ENCODE measurements at places on chromosomes 12 and 14.

GRCh38 chr12:101855364-101855884, 22.0 kb upstream of the DRAM1 start:
- DNase-seq = no peak

- no peak for DNase-seq
Observed at GRCh38 chr12:88579161-88579517, 1.1 kb downstream of the KITLG start.

DNA sequence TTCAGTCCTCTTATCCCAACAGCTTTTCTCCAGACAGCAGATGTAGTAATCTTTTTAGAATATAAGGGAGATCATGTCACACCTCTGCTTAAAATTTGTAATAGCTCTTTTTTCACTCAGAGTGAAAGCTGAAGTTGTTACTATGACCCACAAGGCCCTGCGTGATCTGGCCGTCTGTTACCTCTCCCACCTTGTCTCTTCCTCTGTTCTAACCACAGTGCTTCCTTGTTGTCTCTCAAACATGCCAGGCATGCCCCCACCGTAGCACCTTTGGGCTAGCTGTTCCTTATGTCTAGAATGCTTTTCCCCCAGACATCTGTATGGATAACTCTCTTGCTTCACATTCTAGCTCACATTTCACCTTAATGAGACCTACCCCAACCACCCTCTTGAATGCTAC, 6.5 kb downstream of the NECAP1 start:
- DNase-seq = no peak

GRCh38 chr12:105698075-105698474, 367.6 kb downstream of the C12orf75 start:
- no peak for DNase-seq

GRCh38 chr12:109618082-109618481, 44.5 kb downstream of the MVK start:
- DNase-seq = no peak

- no peak for DNase-seq
Observed at GRCh38 chr14:94355191-94355794, 32.2 kb upstream of the SERPINA6 start.

DNA sequence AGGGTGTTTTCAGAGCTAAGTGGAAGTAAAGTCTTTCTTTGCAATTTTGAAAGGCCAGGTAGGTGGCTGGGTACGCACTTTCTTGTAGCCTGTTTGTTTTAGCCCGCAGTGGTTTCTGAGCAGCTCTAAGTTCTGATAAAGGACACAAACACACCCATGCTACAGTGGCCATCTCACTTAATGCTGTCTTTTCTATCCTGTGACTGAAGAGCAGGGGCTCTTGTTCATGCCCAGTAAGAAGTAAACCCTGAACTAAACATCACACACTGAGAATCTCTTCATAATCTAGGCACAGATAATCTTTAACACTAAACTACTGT, 427.2 kb downstream of the RAD51B start:
- no peak for DNase-seq

DNA sequence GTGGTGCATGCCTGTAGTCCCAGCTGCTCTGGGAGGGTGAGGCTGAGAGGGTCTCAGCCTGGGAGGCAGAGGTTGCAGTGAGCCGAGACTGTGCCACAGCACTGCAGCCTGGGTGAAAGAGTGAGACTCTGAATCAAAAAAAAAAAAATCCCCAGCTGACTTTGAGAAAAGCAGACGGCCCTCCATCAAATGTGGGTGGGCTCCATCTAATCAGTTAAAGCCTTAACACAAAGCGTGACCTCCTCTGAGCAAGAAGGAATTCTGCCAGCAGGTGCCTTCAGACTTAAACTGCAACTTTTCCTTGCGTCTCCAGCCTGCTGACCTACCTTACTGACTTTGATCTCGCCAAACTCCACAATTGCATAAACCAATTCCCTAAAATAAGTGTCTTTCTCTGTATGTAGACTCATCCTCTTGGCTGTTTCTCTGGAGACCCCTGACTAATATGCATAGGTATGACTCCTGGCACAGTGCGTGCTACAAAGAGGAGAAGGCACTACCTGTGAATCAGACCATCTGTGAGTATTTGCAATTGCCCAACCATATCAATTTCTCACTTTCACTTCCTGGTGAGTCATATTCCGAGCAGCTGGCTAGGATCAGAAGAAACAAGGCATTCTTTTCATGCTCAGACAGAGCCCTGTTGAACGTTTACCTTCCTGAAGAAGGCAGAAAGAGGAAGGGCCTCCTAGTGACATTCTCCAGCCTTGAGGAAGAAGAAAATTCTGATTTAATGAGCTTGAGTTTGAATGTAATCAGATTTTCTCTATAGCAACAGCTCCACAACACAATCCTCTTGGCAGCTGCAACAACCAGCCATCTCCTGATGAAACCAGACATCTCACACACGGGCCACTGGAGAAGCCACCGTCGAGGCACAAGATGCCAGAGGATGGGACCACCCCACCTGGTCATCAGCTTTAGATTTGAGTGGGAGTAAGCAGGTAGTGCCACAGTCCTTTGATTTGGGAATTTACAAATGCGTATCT, 54.3 kb downstream of the CLMN start:
- no peak for DNase-seq

- DNase-seq = no peak
Observed at GRCh38 chr12:118302053-118302452, 70.7 kb downstream of the TAOK3 start.

- DNase-seq = no peak
Observed at GRCh38 chr12:58306266-58307000, 365.1 kb downstream of the ATP23 start.

DNA sequence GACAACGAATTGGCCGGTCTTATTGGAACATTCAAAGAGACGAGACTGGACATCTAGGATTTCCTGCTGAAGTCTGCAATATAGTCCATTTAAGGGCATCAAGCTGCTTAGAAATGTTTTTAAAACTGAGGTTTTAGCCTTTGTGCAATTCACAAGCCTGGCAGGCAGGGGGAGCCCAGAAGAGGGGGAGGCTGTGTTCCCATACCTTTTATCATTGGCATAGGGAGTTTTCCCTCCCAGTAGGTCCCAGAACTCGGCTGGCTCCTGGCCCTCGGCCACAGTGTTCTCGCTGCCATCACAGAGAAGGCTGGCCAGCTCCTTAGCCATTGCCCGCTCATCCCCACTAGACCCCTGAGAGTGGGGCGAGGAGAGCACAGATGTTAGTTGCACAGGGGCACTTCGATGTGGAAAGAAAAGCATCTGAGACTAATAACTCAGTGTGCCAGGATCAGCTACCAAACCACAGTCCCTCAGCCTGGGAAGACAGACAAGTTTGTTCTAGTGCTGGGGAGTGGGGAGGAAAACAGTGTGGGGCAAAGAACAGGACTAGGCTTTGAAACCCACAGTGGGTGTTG, 15.1 kb downstream of the AVIL start:
- no peak for DNase-seq

GRCh38 chr12:24510581-24511125, 438.2 kb downstream of the BCAT1 start:
- no peak for DNase-seq

DNA sequence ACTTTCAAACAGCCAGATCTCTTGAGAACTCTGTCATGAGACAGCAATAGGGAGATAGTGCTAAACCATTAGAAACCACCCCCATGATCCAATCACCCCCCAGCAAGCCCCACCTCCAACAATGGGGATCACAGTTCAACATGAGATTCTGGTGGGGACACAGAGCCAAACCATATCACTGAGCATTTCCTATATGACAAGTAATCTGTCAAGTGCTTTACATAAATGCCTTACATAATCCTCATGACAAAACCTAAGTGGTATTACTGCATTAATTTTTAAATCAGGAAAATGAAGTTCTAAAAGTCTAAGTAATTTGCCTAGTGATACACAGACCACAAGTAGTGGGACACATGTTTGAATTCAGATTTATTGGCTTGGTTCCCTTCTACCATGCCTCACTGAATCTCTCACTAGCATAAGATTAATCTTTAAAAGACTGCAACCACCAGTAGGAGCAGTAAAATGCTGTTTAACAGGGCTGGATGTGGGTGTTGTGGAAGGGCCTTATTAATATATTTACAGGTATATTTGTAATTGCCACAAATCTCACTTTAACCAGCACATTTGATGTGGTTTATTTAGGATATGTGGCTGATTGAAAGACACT, 323.1 kb upstream of the FBXO33 start:
- DNase-seq = no peak

GRCh38 chr12:84136862-84137367, 775.7 kb downstream of the SLC6A15 start:
- DNase-seq = no peak

GRCh38 chr12:68199127-68199526, 26.5 kb downstream of the IL26 start:
- no peak for DNase-seq

- no peak for DNase-seq
Observed at GRCh38 chr14:101477648-101478047, 83.6 kb upstream of the DIO3 start.

GRCh38 chr12:6071589-6071988, 52.9 kb downstream of the VWF start:
- DNase-seq = no peak

GRCh38 chr14:104118006-104118844, 20.2 kb upstream of the KIF26A start:
- no peak for DNase-seq

- DNase-seq = no peak
Observed at GRCh38 chr12:59744564-59744963, 148.7 kb downstream of the SLC16A7 start.

GRCh38 chr12:14893506-14894250, 8.0 kb upstream of the MGP start:
- no peak for DNase-seq

GRCh38 chr12:122399592-122400373, 22.7 kb downstream of the CLIP1 start:
- peak; percentile 5 for DNase-seq

DNA sequence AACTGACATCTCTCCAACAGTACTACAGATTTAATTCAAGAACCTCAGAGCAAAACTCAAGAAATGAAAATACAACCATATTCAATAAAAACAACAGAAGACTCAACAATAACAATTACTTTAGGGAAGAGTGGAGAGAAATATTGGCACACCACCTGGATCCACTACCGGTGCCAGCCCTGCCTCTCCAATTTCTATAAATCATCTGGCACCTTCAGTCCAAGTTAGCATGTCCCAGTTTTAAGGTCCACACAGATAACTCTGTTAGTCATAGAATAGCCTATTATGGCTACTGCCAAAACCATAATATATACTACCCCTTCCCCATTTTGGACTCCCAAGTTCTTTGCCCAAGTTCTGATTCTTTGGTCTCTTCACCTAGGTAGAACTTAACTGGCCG, 69.9 kb upstream of the PSMA6 start:
- no peak for DNase-seq

- no peak for DNase-seq
Observed at GRCh38 chr12:57226588-57227314, 2.8 kb upstream of the SHMT2 start.

- no peak for DNase-seq
Observed at GRCh38 chr14:20568393-20568792, 7.5 kb upstream of the RNASE9 start.

- no peak for DNase-seq
Observed at GRCh38 chr14:69580009-69580577, 5.4 kb upstream of the CCDC177 start.

DNA sequence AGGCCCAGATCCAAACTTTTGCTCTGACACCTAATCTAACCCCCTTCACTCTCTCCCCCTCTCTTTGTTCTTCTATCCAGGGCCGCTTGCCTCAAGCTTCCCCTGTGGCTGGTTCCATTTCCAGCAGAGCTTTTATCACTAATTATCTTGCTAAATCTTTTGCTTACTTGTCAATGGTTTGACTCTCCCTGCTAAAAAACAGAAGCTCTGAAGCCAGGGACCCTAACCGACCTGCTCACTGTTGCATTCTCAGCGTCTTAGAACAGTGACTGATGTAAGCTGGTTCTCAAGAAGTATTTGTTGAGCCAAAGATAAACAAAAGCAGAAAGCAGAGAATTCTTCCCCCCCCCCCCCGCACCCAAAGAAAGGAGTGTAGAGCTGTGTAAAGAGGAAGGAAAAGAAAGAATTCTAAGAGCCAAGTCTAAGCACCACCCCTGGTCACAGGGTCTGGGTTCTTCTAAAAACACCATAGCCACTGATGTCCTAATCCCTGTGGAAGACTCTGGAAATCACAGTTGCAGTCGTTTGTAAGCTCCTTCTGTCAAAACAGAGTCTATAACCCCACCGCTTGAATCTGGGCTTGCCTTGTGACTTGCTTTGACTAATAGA, 385.8 kb downstream of the MED13L start:
- DNase-seq = no peak

DNA sequence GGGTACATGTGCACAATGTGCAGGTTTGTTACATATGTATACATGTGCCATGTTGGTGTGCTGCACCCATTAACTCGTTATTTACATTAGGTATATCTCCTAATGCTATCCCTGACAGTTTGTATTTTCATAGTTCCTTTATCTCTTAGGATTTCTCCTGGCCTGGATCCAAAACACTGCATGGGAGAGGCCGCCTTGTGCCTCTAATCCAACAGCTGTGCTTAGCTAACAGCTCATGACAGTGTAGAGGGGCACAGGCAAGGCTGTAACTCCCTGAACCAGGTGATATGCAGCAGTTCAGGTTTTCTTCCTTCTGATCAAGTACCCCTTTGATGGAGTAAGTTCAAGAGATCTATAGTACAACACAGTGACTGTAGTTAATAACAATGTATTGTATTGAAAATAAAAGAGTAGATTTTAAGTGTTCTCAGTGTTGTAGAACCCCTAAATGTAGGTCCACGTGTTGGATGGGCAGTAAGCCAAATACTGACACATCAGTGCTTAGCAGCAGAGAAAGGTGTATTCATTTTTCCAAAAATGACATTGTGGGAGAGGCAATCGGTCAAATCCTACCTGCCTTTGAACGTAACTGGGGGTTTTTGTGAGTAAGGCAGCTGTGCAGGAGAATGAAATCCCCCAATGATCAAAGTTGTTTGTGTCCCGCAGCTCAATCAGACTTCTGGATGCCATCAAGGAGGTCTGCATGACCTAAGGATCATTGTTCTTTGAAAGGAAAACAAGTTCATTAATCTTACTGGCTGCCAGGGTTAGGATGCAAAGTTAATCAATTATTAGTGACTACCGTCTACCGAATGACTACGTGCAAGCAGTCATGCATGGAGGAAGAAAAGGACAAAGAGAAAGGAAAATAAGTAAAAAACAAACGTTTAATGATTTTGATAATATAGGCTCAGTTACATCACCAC, 89.3 kb upstream of the FGD4 start:
- no peak for DNase-seq

DNA sequence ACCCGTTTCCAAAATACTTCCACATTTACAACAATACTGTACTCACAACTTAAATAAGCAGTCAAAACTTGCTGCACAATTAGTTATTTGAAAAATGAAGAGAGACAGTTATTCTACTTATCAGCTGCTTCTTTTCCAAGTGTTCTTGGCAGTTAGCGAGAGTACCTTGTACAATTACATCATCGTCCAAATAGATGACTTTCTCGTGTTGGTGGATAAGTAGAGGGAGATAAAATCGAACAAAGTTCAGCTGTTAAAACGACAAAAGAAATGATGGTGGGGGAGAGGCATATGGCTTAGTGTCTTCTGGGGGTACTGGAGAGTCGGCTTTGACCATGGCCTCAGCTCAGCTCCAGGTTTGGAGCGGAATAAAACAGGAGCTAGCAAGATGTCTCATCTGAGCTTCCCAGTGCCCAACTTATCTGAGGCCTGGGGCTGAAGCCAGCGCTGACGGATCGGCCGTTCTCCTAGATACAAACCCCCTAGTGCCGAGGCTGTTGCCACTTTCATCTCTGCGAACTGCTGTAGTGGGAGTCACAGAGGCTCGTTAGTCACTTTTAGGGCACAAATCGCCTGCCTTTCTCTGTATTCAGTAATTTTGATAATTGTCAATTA, 31.7 kb downstream of the TDG start:
- no peak for DNase-seq

GRCh38 chr12:123335490-123335889, 29.2 kb downstream of the SBNO1 start:
- DNase-seq = no peak
